Activated naive CD8-positive, alpha-beta T cell treated with anti-CD3 and anti-CD28 coated beads, Interleukin-2, amount 50 U/mL, for 24 hours (primary cell): ENCODE measurements at places on chromosomes 13 and 19.
A peak's percentile ranks its signal among the peaks of the same experiment; 100 is the strongest.

DNA sequence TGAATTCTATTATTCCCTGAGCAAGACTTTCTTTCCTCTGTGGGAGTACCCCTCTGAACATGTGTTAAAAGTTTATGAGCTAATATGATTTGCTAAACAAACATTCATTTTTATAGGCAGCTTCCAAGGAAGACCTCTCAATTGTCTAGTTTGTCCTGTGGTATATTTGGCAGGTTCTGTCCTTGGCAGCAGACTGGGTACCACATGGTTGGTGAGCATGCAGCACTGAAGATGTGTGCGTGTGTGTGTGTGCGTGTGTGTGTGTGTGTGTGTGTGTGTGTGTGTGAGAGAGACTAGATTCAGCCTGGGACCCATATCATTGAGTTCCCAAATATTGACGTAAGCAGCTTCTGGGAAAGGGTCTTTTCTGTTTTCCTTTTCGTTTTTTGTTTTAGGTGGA, 24.0 kb downstream of the FGF9 start:
- no peak for DNase-seq

DNA sequence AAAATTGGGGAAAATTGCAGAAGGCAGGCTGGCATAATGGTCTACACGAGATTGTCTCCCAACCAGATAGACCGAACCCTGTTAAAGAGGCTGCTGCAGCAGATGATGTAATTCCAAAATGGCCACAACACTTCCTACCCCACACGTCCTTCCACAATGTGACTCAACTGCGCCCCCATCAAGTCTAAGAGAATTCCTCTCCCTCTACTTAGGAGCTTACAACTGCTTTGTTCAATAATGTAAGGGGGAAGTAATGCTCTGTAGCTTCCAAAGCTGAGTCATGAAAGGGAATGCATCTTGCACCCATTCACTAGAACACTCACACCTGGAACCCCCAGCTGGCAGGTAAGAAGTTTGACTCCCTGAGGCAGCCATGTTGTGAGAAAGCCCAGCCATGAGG, 117.8 kb upstream of the IRS2 start:
- DNase-seq: no peak

GRCh38 chr13:34044660-34045080, 226.7 kb downstream of the RFC3 start:
- no peak for DNase-seq

DNA sequence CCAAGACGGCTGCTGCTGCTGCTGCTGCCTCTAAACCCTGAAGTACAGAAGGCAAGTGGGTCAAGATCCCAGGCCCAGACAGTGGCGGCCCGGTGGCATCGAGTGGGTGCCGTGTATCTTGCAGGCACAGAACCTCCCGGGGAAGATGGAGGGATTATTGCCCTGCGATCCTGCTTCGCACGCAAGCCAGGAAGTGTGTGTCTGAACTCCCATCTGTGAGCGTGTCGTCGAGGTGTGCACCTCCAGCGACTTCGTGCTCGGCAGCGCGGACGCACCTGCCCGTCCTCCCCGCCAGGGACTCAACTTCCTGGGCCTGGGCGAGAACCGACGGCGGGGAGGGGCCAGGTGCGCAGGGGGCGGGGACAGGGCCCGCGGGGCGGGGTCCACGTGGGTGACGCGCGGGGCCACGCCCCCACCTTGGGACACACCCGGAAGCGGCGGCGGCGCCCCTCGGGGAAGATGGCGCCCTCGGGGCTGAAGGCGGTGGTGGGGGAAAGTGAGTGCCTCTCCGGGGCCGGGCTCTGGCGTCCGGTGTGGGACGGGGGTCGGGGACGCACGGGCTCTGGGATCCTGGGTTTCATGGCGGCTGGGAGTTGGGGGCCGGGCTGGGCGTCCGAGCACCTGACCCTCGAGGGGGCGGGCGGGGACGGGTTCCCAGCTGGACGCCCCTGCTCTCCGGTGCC, at the start of gene STXBP2:
Gene STXBP2 (plus strand): TSS at position 420 of the 683 bp plus-strand sequence. CDS start 40 bp downstream, at position 460.
- peak; percentile 93 for DNase-seq

DNA sequence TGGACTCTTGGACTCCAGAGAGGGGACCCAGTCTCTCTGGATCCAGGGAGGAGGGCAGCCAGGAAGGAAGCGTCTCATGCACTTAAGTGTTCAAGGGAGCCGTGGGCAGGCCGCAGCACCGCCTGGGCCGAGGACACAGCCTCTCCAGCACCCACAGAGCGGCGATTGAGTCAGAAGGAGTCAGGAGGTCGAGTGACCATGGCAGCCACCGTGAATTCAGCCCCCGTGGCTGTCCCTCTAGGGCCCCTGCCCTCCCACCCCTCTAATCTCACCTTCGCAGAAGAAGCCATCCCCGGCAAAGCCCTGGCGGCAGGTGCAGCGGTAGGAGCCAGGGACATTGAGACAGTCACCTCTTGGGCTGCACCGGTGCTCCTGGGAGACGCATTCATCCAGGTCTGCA, 38.0 kb downstream of the FBN3 start:
- DNase-seq: no peak

DNA sequence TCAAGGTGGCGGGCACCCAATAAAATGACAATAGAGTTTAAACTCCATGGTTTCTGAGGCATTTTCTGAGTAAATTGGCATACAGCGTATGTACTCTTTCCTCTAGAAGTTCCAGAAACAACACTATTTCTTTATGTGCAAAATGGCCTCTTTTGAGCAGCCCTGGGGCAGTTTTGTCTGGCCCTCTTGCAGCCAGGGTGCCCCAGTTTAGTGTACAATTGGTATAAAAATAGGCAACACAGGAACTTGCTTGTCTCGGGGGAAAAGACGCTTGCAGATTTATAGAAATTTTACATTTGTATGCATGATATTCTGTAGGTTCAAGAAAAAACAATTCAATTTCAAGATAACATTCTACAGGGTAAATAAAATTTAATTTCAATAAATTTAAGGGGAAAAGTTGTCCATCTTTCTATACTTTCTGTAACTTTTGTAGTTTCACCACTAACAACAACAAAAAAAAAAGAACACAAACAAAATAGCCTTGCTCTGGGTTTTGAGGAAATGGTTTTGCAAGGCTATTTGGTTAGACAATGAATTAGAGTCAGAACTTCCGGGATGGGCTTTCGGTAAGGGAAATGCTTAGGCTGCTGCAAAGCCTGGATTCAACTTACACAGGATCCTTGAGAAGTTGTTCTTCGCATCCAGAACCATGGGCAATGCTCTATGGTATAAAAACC, 45.3 kb downstream of the LRCH1 start:
- no peak for DNase-seq

- no peak for DNase-seq
Observed at GRCh38 chr13:110006304-110006703, 219.9 kb upstream of the IRS2 start.

- DNase-seq: no peak
Observed at GRCh38 chr13:50676602-50677001, 166.9 kb downstream of the DLEU7 start.

- DNase-seq: no peak
Observed at GRCh38 chr19:38247734-38248268, 8.4 kb downstream of the PPP1R14A start.

- no peak for DNase-seq
Observed at GRCh38 chr13:30907121-30907861, 1.2 kb downstream of the MEDAG start.

GRCh38 chr19:41928221-41928683, at the start of gene ERFL:
ERFL (minus strand) TSS chr19:41928449; CDS start chr19:41912919, 15,530 bp downstream.
- DNase-seq: no peak

DNA sequence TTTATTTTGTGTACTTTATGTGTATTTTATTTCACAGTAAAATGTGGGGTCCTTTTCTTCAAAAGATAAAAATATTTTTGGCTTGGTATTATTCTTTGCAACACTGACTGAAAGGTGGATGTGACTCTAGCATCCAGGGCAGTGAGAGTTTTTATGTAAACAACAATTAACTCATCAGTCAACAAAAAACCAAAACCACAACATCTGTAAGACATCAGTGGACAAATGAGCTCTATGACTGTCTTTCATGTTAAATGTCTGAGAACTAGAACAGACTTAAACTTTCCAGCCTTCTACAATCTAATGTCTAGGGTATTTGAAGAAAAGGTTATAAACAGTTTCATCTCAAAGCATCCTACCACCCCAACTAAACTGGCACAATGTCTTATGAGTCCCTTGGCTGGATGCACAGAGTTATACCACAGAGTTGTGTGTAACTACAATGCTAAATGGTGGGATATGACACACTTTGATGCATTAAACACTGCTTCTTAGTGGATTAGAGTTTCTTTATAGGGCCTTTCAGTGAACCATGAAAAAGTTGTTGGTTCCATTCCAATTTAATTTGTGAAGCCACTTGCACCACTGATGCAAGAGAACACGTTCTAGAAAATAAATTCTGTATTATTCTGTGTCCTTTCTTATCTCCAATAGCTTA, 544.2 kb upstream of the KLF12 start:
- DNase-seq: no peak

DNA sequence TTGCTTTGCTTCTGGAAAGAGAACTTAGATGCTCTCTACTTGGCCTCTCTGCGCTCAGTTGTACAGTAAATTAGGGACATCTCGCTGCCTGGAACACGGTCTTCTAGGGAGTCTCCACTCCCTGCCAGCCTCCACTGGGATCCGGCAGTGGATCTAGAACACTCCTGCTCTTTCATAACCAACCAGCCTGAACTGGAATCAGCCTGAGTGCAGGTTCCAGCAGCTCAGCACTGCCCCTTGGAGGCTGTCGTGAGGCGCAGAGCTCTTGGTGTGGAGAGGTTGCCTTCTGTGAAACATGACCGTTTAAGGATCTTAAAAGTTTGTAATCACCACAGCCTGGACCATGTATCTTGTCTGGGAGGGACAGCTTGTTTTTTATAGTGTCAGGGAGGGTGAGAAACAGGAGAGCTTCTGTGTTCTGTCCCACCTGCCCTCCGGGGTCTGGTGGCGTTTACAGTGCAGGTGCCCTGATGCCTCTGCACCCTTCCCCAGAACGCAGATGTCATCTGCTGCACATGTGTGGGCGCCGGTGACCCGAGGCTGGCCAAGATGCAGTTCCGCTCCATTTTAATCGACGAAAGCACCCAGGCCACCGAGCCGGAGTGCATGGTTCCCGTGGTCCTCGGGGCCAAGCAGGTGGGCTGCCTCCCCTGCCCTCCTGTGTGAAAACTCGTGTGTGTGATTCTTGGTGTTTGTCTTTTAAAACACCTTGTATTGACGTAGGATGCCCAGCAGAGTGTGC, 24.8 kb downstream of the UPF1 start:
- DNase-seq: no peak

GRCh38 chr19:2246801-2247361, 2.2 kb upstream of the AMH start:
- no peak for DNase-seq

DNA sequence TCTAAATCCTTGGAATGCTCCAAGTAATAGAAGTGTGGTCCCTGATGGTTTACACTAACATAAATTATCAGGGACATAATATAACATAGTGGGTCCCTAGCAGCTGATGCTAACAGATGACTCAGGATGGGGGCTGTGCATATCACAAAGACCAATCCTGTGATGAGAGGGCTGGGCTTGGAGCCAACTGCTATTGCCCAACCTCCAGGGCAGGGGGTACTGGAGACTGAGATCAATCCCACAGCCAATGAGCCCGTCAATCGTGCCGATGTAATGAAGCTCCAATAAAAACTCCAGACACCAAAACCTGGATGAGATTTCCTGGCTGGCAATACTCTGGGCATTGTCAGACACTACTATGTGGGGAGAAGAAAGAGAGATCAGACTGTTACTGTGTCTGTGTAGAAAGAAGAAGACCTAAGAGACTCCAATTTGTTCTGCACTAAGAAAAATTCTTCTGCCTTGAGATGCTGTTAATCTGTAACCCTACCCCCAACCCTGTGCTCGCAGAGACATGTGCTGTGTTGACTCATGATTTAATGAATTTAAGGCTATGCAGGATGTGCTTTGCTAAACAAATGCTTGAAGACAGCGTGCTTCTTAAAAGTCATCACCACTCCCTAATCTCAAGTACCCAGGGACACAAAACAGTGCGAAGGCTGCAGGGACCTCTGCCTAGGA, 33.4 kb downstream of the ABCC4 start:
- no peak for DNase-seq

GRCh38 chr13:50452756-50453155, 390.7 kb downstream of the DLEU7 start:
- DNase-seq: no peak

DNA sequence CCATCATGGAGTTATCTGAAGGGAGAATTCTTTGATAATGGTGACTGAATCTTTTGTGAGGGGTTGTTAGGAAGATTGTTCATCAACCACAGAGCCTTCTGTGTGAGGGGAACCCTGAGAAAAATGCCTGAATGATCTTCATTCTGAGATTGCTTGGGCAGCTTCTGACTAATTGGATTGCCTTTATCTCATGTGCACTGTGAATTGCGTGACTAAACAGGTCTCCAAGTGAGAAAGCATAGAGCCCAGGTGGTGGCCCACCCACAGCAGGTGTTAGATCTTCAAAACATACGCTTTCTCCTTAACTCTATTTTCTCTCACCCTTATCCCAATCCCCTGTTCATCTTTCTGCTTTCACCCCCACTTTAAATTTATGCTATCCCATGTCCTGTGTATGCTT, 58.3 kb downstream of the DOCK9 start:
- DNase-seq: no peak

DNA sequence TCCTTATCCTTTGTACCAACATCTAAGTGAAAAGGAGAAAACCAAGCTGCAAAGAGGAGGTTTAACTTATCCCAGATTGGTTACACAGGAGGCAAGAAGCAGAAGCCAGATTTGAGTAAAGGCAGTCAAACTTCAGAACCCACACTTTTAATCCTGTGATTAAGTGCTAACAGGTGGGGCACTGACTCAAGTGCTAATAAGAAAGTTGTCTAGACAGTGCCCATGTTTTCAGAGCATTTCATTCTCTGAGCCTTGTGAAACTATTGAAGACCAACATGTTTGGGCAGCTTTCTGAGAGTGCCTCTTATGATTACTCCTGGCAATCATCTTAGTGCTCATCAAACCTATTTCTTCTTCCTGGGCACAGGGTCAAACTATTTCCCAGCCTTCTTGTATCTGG, 380.8 kb downstream of the KCNRG start:
- no peak for DNase-seq

DNA sequence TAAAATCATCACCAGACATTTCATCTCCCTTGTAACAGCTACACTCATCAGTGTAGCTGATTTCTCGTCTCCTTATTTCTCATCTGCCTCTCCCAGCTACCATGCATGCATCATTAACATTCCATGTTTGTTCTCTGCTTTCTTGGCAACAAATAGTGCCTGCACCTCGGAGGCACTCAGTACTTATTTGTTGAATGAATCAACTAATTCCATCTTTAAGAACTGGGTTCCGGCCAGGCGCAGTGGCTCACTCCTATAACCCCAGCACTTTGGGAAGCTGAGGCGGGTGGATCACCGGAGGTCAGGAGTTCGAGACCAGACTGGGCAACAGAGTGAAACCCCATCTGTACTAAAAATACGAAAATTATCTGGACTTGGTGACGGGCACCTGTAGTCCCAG, 63.9 kb upstream of the GTF3A start:
- DNase-seq: no peak

- DNase-seq: no peak
Observed at GRCh38 chr13:111926501-111927180, 140.3 kb upstream of the SOX1 start.
